ENCODE measurements at places on chromosomes 16 and 17. TPM values are rescaled to one million over a fixed set of nuclear protein-coding genes. Genes with fewer than 3 reads are reported as not detected.
A peak's percentile ranks its signal among the peaks of the same experiment; 100 is the strongest.

- no peak for DNase-seq
Measured at GRCh38 chr16:71771571-71771970, 37.1 kb downstream of the AP1G1 start.

- no peak for DNase-seq
Measured at GRCh38 chr17:57466521-57466920, 210.2 kb downstream of the MSI2 start.

DNA sequence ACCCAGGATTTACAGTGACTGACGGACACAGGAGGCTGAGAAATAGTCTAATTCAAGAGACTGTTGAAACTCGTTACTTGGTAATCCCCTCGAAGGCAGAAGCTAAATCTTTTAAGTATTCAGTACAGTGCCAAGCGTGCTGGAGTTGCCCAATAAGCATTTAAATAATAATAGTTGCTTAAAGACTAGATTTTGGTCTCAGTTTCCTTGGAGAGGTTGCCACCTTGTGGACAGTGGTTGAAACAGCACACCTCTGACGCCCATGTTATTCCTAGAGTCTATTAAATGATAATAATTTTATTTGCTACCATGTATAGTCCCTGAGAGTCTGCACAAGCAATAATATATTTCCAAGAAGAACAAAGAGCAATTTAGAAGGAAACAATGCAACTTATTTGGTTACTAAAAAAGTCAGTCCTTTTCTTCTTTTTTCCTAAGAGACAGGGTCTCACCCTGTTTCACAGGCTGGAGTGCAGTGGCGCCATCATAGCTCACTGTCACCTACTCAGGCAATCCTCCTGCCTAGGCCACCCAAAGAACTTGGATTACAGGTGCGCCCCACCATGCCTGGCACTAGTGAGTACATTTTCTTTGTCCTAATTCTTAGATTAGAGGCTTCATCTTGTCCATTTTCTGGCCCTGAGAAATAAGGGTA is 138.0 kb upstream of the NUDT7 start:
- DNase-seq, result peak; percentile 48

DNA sequence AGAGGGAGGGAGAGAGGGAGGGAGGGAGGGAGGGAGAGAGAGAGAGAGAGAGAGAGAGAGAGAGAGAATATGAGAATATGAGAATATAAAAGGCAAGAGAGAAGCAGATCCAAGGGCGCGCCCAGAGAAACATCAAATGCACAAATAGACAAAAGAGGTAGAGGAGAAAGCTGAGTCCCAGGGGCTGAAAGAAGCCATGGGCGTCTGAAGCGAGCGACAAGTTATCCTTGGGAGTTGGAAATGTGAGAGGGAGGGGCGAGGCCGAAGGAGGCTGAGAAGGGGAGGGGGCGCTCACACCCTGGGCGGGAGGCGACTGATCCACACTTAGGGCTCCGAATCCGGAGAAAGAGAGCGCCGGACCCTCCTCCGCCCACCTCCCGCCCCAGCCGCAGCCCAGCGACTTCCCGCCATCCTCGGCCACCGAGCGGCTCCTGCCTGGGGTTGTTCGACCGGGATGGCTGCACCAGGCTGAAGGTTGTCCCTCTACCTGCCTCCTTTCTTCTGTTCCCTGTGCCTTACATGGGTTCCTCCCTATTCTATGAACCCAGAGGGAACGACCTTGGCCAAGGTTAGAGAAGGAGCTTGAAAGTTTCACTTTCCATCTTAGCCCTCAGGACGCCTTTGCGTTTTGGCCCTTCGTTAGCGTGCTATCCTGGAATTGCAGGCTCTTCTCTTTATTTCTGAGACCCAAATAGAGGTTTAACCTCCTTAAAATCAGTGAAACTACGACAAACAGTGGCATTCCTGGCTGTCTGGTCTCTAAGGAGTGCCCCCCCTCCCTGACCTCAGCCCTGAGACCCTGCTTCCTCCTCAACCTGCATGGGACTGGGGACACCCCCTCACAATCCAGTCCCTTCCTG is 21.2 kb upstream of the HOXB9 start:
- DNase-seq, result no peak

DNA sequence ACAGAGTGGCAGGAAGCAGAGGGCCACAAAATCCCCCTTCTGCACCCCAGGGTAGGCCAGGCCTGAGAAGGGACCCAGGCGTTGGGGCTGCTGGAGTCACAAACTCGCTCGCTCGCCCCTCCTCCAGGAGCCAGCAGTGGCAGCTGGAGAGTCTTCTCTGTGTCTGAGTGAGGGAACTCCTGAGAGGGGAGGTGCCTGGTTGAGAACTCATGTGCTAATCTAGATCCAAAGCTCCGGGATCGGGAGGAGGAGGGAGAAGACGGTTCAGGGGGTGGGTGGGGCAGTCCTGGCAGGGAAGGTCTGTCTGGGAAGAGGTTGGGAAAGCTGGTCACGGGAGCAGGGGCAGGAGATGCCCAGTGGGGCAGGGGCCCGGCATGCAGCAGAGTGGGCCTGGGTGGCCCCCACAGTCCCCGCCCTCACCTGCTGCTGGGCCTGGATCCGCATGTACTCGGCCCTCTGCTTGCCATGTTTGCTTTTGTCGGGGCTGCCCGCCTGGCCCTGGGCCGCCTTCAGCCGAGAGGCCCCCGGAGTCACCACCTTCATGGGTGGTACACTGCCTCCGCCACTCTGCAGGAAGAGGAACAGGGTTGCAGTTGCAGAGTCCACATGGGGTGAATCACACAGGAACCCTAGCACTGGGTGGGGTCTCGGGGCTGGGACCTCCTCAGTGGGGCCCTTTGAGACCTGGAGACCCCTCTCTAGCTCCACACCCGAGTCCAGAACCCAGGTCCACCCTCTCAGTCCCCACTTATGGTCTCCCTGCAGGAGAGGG is 62.2 kb downstream of the SRCIN1 start:
- no peak for DNase-seq

G6PC1 gene
- total RNA-seq, result not detected

C16orf86 gene
- not detected for total RNA-seq

COPRS gene
- total RNA-seq, result 61.4 TPM

COPZ2 gene
- 6.8 TPM for total RNA-seq

DNA sequence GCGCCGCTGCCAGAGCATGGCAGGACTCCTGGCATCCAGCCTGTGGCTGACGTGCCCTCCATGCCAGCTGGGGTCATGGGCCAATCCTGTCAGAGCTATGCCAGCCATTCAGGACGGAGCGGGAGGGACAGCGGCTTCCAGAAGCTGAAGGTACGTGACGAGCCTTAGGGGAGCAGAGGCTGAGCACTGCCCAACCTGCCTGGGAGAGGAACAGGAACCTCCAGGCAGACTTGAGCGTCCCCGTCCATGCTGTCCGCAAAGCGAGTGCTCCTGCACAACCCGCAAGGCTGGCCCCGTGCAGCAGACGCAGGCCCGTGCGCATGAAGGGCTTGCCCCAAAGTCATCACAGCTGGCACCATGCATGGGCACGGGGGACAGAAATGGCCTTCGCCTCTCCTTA is 21.5 kb downstream of the NDUFAF8 start:
- DNase-seq, result no peak

DNA sequence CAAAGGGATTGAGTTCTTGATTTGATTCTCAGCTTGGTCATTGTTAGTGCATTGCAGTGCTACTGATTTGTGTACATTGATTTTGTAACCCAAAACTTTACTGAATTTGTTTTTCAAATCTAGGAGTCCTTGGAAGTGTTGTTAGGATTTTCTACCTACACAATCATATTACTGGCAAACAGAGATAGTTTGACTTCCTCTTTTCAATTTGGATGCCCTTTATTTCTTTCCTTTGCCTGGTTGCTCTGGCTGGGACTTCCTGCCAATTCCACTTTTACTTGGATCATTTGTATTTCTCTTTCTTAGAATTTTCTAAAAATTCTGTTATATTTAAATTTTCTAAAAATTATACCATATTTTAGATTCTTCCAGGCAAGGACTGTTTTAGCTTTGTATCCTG is 151.1 kb downstream of the FTO start:
- DNase-seq, result no peak

GRCh38 chr17:34153991-34154390 is 101.1 kb upstream of the CCL2 start:
- DNase-seq, result no peak

ITGAD gene
- total RNA-seq, result not detected

DNA sequence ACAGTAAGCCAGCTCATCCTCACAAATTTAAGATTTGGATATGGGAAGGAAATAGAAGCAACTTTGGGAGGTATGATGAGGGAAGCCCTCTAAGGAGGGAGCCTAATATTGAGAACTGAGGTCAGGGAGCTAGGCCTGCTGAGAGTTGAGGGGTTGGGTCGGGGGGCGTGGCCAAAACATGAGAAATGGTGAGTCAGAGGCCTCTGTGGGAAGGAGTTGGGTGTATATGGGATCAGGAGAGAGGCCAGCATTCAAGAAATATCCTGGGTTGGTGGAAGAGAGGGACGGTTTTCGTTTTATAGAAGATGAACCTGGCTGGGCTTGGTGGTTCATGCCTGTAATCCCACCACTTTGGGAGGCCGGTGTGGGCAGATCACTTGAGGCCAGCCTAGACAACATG is 48.4 kb downstream of the CLEC16A start:
- DNase-seq, result no peak

ACSM2A gene
- total RNA-seq, result not detected

DNA sequence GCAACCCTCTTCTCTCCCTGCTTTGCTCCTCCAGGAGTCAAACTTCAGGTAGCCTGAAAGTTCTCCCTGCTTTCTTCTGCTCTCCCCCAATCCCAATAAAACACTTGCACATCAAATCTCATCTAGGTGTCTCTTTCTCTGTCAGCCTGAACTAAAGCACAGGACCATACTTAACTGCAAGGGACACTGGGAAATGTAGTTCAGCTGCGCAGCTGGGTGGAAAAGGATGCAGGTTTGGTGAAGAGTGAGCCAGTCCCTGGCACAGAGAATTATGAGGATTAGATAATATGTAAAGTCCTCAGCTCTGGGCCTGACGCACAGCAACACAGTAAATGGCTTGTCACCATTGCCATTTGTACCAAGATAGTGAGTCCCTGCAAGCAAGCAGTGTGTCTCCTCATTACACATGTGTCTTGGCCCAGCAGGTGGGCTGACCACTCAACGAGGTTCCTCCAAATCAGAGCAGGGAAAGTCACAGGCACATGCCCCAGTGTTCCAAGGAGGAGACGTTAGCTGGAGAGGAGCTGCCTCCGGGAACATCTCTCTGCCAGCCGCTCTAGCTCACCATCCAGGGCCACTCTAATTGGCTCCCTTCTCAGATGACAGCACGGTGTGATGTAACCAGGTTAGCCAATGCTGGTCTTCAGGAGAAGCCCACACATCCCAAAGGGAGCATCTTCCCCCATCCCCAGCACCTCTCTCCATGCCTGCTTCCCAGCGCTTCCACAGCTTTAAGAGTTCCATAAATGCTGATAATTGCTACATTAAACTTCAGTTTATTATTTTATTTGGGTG is 29.7 kb upstream of the IRX3 start:
- no peak for DNase-seq

GRCh38 chr16:20243731-20244281 is 83.5 kb downstream of the GP2 start:
- DNase-seq, result no peak

DNA sequence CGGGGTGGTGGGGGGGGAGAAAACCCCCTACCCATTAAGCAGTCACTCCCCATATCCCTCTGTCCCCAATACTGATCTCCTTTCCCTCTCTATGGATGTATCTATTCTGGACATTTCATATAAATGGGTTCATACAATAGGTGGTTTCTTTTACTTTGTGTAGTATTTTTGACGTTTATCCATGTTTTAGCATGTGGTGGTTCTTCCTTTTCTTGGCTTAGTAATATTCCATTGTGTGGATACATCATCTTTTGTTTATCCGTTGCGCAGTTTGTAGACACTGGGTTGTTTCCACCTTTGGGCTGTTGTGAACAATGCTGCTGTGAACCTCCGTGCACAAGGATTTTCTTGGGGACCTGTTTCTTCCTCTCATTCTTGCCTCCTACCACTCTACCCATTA is 12.6 kb downstream of the LDHD start:
- DNase-seq, result no peak

DNA sequence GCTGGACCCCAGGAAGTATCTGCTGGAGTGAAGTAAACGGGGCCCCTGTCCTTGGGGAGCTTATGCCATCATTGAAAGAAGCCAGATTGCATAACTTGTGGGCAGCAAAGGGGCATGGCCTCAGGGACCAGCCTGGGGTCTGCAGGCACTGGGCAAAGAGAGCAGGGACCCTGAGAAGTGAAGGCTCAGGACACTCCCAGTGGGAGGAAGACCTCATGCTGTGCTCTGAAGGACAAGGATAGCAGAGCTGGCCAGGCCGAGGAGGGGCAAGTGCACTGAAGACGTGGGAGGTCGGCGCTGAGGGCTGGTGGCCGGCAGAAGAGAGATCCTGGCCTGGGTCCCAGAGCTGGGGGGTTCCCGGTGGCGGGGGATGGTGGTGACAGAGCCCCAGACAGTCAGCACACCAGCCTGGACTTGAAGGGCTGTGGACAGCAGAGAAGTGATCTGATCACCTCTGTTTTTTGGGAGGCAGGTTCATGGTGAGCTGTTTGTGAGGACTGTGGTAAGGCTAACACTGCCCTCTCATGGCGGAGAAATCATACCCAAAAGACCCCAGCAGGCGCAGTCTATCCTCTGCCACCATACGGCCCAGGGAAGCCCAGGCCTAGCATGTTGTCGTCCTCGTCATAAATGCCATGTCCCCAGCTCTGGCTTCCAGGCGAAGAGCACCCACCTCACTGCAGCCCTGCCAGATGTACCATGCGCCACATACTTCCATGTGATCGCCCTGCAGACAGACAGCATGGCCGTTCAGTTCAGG is 7.1 kb upstream of the CNP start:
- DNase-seq, result peak; percentile 79

- DNase-seq, result no peak
Measured at GRCh38 chr16:8631373-8631772, 9.9 kb downstream of the METTL22 start.

Measured in stomach (tissue), 19 donors.